ENCODE measurements at places on chromosomes 1 and 21. TPM values are rescaled to one million over a fixed set of nuclear protein-coding genes. Genes with fewer than 3 reads are reported as not detected.

The FAM72D gene
- 8.4 TPM for total RNA-seq

The PCBP3 gene
- 0.31 TPM for total RNA-seq

GRCh38 chr21:37372127-37372731, 5.7 kb downstream of the DYRK1A start:
- no peak for DNase-seq

The TFAP2E gene
- not detected for total RNA-seq

The PODN gene
- not detected for total RNA-seq

DNA sequence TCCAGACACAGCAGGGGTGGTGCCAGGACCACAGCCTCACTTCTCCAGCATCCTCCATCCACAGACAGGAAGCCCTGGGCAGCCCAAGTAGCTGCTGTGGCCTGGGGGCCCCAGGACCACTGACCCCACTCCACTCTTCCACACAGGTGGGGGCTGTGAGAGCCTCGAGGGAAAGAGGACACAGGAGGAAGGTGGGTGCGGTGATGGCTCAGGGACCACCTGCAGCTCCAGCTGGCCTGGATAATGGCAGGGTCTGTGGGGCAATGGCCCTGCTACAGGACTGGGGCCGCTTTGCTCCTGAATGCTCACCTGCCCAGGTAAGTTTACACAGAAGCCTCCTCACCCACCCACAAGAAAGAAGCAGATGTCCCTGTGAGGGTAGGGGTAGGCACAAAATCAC, 18.3 kb upstream of the PRSS38 start:
- no peak for DNase-seq

DNA sequence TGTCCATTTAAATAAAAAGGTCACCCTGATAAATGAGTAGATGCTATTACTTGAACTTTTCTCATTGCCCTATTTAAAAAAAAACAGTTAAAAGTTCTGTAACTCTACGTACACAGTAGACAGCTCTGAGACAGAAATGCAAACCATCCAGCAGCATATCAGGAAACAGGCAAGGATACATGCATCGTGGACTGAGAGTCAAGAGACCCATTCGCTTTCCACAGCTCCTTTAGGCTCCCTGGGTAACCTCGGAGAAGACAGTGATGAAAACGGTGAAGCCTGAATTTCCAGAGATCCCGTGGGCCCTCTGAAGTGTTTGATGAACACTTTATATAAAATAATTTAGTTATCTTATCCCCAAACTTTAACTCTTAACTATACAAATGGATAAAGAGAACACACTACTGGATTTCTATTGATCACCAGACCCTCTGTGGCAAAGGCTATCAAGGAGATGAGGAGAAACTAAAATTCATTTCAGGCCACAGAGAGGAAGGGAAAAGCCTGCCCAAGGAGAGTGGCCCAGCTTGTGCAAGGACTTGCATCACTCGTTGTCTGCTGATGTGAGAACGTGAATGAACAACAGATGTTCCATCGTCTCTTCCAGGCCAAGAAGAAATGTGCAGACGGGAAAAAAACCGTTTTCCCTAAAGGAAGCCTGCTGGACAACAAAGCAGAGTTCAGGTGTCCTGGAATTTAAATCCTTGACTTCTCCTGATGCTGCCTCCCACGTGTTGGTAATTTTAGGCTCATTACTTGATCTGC, 131.0 kb downstream of the TGFBR3 start:
- DNase-seq: no peak

DNA sequence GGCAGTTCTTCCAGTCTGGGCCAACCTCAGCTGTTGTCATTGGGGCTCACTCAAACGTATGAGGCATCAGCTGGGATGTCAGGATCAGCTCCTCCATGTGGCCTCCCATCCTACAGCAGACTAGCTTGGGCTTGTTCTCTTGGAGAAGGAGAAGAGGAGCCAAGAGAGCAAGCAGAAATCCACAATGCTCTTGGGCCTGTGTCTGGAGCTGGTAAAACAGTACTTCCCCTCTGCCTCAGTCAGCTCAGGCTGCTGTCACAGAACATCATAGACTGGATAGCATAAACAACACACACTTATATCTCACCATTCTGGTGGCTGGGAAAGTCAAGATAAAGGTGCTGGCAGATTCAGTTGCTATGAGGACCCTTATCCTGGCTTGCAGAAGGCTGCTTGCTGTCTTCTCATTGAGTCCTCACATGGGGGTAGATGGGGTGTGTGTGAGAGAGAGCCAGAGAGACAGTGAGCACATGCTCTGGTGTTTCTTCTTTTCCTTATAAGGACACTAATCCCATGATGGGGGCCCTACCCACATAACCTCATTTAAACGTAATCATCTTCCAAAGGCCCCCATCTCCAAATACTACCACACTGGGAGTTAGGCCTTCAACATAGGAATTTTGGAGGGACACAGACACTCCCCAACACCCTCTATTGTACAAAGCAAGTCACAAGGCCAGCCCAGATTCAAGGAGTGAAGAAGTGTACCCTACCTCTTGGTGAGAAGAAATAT, 16.3 kb upstream of the DNAJC6 start:
- DNase-seq: no peak

The NCMAP gene
- not detected for total RNA-seq

- DNase-seq: no peak
These were observed 26.3 kb downstream of the CAMTA1 start for GRCh38 chr1:6811583-6811982.

GRCh38 chr1:54996869-54997710, 1.6 kb upstream of the BSND start:
- DNase-seq: no peak

The APCS gene
- total RNA-seq: not detected

GRCh38 chr1:7346600-7347570, 424.2 kb upstream of the VAMP3 start:
- DNase-seq: no peak

- no peak for DNase-seq
These were observed 205.8 kb downstream of the SLC45A1 start for GRCh38 chr1:8523666-8524206.

The RGS8 gene
- total RNA-seq: 0.29 TPM

The TRAF3IP3 gene
- not detected for total RNA-seq

- no peak for DNase-seq
These were observed 82.9 kb downstream of the FAM78B start for GRCh38 chr1:166083887-166084286.

- peak; percentile 5 for DNase-seq
These were observed 63.2 kb upstream of the TMEM51 start for GRCh38 chr1:15090373-15090772.

- DNase-seq: peak; percentile 89
These were observed 94.7 kb downstream of the SIK1 start for GRCh38 chr21:43331962-43332828.

All from A172 (cell line).